ENCODE measurements at places on chromosomes 3 and 15.

DNA sequence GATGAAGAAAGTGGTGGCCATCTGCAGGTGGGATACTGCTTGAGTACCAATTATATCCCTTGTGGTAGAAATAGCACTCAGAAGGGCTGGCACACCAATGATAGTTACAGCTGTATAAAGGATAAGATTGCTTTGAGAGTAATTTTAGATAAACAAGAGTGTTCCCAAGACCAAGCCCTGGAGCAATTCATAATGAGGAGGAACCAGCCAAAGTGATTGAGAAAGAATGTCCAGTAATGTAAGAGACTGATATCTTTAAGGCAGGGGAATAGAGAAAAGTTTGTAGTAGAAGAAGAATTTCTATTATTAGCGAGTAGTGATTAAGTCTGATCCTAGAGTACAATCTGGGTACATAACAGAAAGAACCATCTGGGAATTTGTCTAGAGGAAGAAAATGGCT is 945.1 kb downstream of the OTOL1 start:
- no peak for DNase-seq

GRCh38 chr3:105274536-105274935 is 92.2 kb upstream of the ALCAM start:
- no peak for DNase-seq

DNA sequence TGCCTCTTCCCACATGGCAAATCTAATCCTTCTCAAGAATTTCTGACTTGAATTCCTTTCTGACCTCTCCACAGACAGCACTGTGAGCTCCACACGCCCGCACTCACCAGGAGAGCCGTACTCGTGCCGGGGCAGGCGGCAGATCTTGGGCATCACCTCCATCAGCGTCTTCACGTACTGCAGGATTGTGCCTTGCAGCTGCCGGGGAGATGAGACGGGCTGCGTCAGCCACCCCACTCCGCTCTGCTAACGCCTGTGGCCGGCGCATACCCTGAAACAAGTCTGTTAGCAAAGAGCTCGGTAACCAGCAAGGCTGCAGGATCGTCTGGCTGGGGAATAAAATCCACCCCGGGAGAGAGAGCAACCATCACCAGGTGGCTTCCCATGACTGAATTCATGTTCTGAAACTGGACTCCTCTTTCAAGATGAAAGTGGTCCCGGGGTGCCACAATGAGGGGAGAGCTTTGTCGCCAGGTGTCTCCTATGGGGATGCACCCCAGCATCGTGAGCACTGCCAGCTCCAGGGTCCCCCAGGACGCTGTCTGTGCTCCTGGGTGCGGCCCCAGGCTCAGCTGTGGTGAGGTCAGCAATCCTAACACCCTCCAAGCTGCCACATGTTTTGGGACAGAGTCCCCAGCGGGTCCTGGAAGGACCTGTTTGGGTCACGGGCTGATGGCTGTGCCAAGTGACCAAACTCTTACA is 43.4 kb downstream of the NIPA2 start:
- no peak for DNase-seq

GRCh38 chr15:68249058-68249713 is 19.7 kb upstream of the CLN6 start:
- DNase-seq: no peak

DNA sequence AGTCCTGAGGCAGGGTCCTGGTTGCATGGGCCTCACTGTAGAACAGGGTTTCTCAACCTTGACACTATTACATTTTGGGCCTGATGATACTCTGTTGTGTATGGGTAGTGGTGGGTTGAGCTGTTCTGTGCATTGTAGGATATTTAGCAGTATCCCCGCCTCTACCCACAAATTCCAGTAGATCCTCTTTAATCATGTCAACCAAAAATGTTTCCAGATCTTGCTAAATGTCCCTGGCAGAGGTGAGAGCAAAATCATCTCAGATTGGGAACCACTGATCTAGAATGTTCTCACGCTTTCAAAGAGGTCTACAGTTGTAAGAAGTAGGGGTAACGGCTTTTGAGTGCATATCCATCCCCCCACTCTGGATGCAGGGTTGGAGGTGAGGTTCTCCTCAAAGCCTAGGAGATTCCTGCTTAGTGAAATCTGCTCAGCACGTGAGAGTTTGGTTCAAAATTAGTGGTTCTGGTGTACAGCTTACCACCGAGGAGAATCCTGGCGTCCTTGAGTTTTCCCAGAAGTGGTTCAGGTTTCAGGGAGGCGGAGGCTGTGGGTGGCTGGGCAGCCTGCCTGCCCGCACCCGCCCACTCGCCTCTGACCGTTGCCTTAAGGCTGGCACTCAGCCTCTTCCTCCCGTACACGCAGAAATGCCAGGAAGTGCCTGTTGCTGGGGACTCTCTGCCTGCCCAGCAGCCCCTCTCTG is 5.3 kb downstream of the ACVR2B start:
- DNase-seq: peak; percentile 92

- DNase-seq: no peak
These were observed 1.3 kb upstream of the BTLA start for GRCh38 chr3:112500621-112501020.

GRCh38 chr3:184730924-184731323 is 19.1 kb upstream of the MAGEF1 start:
- no peak for DNase-seq

- no peak for DNase-seq
These were observed 12.6 kb downstream of the ABHD6 start for GRCh38 chr3:58250093-58250707.

GRCh38 chr15:63384906-63385305 is 3.3 kb upstream of the CA12 start:
- DNase-seq: no peak

- DNase-seq: no peak
These were observed 483.2 kb downstream of the RBMS3 start for GRCh38 chr3:29764041-29764440.

GRCh38 chr15:62211348-62211747 is 46.3 kb upstream of the C2CD4B start:
- DNase-seq: no peak

- no peak for DNase-seq
These were observed 7.5 kb upstream of the PLA2G4D start for GRCh38 chr15:42101861-42102260.

DNA sequence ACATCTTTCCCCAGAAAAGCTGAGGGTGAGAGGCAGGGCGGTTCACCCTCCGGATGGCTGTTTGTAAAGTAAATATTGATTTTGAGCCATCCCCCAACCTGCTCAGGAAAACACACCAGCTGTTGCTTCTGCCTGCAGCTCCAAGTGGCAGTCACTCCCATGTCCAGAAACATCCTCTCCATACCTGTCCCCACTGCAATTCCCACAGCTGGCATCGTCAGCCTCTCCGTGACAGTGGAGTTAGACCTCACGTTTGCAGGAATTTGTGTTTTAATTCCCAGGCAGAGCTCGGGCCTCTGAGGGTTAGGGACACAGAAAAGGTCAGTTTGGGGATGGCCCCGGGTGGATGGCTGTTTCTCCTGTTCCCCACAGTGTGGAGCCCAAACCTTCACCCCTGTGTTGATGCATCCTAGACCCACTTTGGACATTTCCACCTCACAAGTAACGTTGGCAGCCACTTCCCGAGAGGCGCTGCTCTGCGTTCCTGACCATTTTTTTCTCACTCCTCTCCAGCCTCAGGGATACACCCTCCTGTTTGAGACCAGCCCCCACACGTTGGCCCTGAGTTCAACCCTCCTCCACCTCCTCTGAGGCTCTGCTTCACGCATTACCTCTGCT is 11.8 kb upstream of the FAM174B start:
- DNase-seq: no peak

- no peak for DNase-seq
These were observed 87.1 kb downstream of the DIPK2A start for GRCh38 chr3:144058713-144059112.

- no peak for DNase-seq
These were observed 74.8 kb downstream of the SNTN start for GRCh38 chr3:63727233-63727632.

DNA sequence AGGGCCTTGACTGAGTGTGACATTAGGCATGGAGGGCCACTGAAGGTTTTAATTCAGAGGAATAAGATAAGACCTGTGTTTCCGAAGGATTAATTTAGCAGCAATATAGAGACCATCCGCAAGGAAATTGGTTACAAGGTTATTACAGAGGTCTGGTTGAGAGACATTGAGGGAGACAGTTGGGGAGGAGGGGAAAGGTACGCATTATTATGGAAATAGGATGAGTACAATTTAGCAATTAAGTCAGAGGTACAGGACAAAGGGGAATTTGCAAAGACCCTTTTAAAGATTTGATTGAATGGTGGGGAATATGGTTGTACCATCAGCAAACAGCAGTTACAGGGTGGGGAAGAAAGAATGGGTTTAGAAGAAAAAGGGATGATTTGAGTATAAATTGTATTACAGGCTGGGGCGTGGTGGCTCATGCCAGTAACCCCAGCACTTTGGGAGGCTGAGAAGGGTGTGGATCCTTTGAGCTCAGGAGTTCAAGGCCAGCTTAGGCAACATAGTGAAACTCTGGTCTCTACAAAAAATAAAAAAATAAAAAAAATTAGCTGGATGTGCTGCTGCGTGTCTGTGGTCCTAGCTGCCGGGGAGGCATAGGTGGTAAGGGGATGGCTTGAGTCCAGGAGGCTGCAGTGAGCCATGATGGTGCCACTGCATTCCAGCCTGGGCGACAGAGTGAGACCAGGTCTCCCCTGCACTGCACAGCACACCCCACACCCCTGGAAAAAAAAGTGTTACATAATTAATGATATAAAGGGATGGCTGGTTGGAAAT is 11.3 kb downstream of the ARL8B start:
- no peak for DNase-seq

- no peak for DNase-seq
These were observed 914 bp downstream of the ZIC4 start for GRCh38 chr3:147405231-147406027.

GRCh38 chr15:101052031-101052620 is 133.0 kb downstream of the LRRK1 start:
- DNase-seq: no peak

GRCh38 chr3:117995842-117996437 is 1038.7 kb downstream of the IGSF11 start:
- DNase-seq: no peak

DNA sequence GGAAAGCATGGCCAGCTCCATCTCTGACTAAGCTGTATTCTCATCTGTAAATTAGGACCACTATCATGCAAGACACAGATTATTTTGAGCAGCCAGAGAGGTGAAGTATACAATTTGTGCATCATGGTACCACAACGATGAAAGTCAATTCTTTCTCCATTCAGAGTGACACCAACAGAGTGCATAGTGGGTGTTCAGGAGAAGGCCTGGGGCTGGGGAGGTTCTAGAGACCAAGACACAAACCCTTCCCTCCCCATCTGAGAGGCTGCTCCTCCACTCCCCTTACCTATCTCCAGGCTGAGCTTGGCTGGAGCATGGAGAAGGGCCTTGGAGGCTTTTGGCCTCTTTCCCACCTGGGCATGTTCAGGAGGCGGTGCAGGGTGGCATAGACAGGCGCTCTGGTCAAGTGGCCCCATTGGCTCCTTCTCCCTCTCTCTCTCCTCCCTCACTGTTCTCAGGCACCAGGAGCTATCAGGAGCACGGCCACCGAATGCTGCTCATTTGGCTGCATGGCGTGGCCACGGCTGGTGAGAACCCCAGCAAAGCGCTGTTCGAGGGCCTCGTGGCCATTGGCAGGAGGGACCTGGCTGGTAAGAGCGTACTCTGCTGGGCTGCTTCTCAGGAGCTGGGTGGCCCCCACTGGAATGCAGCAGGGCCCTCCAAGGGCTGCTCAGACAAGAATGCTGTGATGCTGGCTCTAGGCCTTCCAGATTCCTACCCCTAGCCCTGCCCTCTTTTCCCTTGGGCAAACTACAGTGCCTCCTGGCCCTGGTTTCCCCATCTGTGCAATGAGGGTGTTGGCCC is 37.9 kb downstream of the ANKDD1A start:
- DNase-seq: no peak
